ENCODE measurements at places on chromosomes 5 and 9.

DNA sequence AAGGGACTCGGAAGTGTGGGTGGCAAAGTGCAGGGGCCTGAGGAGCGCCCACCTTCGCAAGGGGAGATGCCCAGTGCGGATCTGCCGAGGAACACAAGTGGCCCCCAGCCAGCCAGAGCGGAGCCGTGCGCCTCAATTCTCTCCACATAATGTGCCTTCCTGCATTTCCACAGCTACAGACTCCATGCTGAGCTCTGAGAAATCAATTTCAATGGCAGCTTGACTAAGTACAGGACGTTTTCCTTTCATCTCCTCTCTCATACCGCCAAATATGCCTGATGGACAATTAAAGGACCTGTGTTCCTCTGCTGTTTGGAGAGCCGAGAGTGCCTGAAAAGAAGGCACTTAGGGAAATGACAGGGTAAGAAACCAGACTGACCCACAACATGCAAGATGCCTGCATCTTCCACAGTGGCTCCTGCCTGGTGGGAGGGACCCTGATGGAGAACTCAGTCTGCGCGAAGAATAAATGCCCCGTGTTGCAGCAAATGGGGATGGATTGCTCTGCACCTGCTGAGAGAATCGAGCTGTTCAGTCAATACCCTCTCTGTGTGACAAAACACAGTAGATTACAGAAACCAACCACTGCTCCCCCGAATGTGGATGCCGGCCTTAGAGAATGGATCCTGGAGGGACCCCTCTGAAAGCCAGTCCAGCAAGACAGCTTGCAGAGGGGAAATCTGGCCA, 38.6 kb upstream of the OLFM1 start:
- no peaks in the 10 kb centered on the region for H3K36me3 ChIP-seq
- no peak overlapping the region for H3K4me3 ChIP-seq
- no peaks in the 10 kb centered on the region for H3K4me1 ChIP-seq
- no peak overlapping the region for H3K27ac ChIP-seq
- no peak for DNase-seq

DNA sequence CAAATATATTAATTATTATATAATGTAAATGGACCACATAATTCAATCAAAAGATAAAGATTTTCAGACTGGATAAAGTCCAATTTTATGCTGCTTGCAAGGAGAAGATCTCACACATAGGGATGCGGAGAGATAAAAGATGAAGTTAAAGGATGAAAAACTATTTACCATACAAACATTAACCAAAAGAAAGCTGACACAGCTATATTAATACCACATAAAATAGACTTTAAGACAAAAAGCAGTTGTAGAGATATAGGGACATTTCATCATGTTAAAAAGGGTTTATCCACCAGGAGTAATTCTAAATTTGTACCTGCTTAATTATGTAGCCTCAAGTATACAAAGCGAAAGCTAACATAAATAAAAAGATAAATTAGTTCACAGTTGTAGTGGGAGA, 15.2 kb upstream of the NSG2 start:
- H3K27ac ChIP-seq: no peak overlapping the region
- no peak overlapping the region for H3K4me3 ChIP-seq
- DNase-seq: no peak
- H3K4me1 ChIP-seq: no peaks in the 10 kb centered on the region
- H3K27me3 ChIP-seq: peaks cover 23% of the 10 kb centered on the region

DNA sequence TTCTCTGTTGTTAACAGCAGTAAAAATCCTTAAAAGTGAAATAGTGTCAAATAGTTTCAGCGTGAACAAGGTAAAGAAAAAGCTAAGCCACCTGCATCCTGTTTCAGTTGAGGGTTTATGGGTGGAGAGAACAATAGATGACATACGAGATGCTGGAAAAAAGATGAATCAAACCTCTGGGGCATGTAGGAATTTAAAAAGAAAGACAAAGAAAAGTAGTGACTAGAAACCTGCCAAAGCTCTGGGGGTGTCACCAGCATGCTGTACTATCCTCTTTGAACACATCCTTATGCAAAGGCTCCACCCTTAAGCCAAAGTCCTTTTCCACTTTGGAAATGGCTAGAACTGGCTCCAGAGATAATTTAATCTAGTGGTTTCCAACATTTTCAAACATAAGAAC, 22.2 kb downstream of the SCAI start:
- peaks cover 6% of the 10 kb centered on the region for H3K36me3 ChIP-seq
- no peak overlapping the region for H3K4me3 ChIP-seq
- H3K27me3 ChIP-seq: no peaks in the 10 kb centered on the region
- H3K4me1 ChIP-seq: peaks cover 24% of the 10 kb centered on the region

- no peak for DNase-seq
- H3K4me3 ChIP-seq: no peak overlapping the region
- no peak overlapping the region for H3K27ac ChIP-seq
Observed at GRCh38 chr9:79377339-79377855, 194.4 kb upstream of the TLE4 start.

- no peak for DNase-seq
- no peaks in the 10 kb centered on the region for H3K4me1 ChIP-seq
- peak overlapping the region; percentile 20 for H3K4me3 ChIP-seq
- H3K27me3 ChIP-seq: peaks cover 80% of the 10 kb centered on the region
- no peak overlapping the region for H3K27ac ChIP-seq
- H3K36me3 ChIP-seq: no peaks in the 10 kb centered on the region
Observed at GRCh38 chr9:130433168-130433946, 11.4 kb upstream of the ASS1 start.

All from central memory CD8-positive, alpha-beta T cell (primary cell).